ENCODE measurements at places on chromosomes 5 and 9.
A peak's percentile ranks its signal among the peaks of the same experiment; 100 is the strongest.

- no peak for DNase-seq
Observed at GRCh38 chr9:137367506-137368430, 55.2 kb downstream of the EXD3 start.

GRCh38 chr5:159777049-159777660 lies 139.1 kb upstream of the ADRA1B start:
- no peak for DNase-seq

DNA sequence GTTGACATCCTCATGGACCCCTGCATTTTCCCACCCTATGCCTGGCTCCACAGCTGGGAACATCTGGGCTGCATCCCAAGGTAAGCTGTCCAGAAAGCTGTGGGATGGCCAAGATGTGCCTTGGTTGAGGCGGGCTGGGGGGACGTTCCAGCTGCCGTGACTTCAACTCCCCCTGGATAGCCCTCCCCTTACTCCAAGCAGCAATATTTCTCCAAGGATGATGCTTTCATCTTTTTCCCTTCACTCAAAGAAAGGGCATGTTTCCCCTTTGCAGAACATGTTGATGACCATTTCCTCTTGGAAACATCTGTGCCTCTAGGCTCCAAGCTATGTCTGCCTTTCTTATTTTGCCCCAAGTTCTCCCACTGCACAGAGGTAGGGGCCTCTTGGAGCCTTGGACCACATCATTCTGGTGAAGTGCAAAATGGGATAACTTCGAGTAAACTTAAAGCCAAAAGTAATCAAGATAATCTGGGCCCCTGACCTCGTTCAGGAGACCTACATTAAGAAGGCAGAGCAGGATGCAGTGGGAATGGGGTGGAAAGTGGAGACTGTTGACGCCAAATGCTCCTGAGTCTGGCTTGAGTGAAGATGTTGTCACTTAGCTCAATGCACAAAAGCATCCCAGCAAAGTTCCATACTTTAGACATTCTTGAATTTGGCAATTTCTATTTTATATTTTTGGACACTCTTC lies 175.2 kb downstream of the GAS1 start:
- DNase-seq, result no peak

GRCh38 chr9:23821375-23822181 lies 4.5 kb downstream of the ELAVL2 start:
- peak; percentile 15 for DNase-seq

DNA sequence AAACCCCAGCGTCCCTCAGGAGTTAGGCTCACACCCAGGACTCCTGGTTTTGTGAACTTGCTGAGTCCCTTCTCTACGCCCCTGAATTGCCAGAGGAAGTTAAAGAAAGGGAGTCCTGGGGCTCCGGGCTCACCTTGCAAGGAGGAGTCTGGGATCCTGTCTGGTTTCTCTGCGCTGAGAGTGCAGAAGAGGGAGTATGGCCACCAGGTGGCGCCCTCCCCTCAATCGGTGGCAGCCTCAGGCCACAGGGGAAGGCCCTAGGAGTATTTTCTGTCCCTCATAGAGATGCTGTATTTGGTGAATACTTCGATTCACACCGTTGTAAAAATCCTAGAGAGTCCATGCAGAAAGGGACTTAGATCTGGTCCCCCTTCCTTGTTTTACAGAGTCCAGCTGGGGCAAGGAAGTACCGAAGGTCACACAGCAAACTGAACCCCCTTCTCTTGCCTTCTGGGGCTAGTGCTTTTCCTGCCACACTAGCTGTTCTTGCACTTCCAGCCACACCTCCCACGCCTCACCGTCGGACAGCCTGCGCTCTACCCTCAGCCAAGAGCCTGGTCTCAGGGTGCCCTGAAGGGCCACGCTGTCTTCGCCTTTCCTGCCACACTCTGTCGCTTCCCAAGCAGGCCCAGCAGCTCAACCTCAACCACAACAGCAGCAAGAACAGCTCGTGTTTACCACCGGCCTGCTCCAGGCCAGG lies 10.2 kb downstream of the HAND1 start:
- peak; percentile 41 for DNase-seq

DNA sequence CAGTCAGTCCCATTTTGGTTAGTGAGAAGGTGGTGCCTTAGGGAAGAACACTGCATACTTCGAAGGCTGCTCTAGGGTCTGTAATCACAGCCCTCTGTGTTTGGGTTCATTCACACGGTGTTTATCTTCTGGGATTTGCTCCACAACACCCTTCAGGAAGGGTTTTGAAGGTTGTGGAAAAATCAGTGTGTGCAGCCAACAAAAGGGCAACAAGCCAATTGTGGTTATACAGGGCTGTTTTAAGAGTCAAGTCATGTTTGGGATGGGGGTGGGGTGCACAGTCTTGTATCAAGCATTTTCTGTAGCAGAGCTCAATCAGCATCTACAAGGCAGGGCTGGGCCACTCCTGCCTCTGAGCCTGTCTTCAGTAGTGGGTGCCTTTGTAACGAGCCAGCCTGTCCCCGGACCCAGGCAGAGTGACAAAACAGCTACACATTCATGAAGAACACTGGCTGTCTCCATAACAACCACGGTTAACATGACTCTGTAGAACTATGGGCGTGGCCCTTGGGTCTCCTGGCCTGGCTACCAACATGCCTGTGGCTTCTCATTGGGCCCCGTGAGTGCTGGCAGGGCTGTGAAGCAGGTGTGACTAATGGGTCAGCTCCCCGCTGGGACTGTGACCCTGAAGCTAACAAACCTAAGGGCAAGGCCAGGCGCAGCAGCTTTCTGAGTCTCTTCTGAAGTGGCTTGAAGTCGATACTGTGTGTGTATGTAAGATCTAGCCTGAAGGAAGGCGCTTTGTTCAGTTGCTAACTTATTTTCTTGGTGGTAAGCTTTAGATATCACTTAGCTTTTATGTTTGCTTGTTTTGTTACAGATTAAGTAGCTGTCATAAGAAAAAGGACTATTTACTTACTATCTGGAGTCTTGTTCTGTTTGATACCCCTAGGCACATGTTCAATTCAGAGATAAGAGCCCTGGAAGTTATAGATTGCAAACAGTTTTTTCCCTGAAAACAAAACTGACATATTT lies 27.9 kb upstream of the GOLM1 start:
- DNase-seq, result peak; percentile 89

- no peak for DNase-seq
Observed at GRCh38 chr9:131787838-131788237, 48.0 kb upstream of the RAPGEF1 start.

- DNase-seq, result no peak
Observed at GRCh38 chr9:128416432-128417019, 4.1 kb upstream of the CERCAM start.

- no peak for DNase-seq
Observed at GRCh38 chr5:59521476-59521875, 372.1 kb downstream of the PDE4D start.

GRCh38 chr5:2299388-2300220 lies 416.9 kb upstream of the IRX4 start:
- DNase-seq, result no peak
